ENCODE measurements at places on chromosomes 16 and 17.

DNA sequence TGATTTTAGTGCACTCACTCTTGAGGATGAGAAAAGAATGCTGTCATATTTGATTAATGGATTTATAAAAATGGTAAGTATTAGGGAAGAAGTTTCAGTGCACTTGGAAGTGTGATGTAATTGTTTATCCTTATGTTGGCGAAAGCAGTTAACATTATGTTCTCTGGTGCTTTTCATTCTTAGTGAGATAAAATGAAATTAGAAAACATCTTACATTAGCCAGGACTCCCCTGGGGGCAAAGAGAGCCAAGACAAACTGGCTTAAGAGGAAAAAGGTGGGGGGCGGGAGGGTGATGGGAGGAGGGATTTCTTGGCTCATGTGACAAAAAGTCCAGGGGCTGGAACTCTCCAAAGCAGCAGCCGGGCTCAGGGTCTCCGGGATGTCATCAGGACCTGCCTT lies 73.2 kb downstream of the KNOP1 start:
- DNase-seq, result no peak

DNA sequence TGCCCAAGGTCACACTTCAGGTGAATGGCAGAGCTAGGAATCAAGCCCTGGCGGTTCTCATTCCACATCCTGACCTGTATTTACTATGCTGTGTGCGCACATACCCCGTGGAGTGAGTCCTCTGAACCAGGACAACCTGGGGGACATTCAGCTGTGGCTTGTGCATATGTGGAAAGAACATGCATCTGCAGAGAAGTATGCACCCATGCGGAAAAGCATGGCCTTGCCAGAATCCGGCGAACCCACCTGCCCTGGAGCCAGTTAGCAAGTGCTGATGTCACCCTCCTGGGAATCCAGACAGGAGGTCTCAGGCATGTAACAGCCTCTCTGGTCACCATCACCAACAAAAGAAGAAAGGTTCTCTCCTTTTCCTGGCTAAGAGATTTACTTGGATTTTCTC lies 1.9 kb downstream of the RASL10B start:
- DNase-seq, result no peak

- no peak for DNase-seq
Measured at GRCh38 chr16:63050391-63050790, 1014.2 kb upstream of the CDH8 start.

DNA sequence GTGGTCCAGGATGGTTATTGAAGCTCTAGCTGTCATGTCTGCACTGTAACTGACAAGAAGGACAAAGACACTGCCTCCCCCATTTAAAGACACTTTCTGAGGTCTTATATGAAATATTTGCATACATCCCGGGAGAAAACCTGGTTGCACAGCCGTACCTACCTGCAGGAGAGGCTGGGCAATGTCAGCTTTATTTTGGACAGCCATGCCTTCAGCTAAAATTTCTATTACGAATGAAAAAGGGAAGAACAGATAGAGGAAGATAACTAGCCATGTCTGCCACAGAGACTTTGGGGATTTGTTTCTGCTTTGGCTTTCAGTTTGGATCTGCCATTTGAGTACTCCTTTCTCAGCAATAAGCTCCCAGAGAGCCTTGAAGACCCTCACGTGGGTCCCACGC lies 19.0 kb downstream of the SLC7A6 start:
- DNase-seq, result no peak

DNA sequence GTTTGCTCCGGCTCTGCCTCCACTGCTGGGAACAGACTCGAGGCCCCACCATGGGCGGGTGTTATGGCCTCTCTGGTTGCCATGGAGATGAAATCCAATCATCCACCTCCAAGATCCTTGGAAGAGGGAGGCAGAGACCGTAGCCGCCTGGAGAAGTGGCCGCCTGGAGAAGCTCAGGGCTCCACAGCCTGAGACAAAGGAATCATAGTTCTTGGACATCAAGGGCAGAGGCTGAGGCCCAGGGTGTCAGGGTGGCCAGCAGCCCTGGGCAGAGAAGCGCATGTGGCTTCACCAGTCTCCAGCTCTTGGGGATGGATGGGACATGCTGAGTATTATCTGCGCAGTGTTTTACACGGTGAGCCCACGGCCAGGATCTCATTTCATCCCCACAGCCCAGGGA lies 36.2 kb downstream of the ABR start:
- no peak for DNase-seq

GRCh38 chr16:55470533-55471371 lies 8.2 kb upstream of the MMP2 start:
- DNase-seq, result no peak

- no peak for DNase-seq
Measured at GRCh38 chr16:56812884-56813283, 52.1 kb upstream of the SLC12A3 start.

- DNase-seq, result no peak
Measured at GRCh38 chr16:50004239-50004638, 20.8 kb upstream of the CNEP1R1 start.

All from occipital lobe (tissue), 3 donors.